GM23338 (cell line): ENCODE measurements at places on chromosomes 13 and 19.

- DNase-seq = no peak
Observed at GRCh38 chr13:114080739-114081561, 51.5 kb downstream of the RASA3 start.

GRCh38 chr13:76300688-76301087, 585.5 kb downstream of the KCTD12 start:
- no peak for DNase-seq

DNA sequence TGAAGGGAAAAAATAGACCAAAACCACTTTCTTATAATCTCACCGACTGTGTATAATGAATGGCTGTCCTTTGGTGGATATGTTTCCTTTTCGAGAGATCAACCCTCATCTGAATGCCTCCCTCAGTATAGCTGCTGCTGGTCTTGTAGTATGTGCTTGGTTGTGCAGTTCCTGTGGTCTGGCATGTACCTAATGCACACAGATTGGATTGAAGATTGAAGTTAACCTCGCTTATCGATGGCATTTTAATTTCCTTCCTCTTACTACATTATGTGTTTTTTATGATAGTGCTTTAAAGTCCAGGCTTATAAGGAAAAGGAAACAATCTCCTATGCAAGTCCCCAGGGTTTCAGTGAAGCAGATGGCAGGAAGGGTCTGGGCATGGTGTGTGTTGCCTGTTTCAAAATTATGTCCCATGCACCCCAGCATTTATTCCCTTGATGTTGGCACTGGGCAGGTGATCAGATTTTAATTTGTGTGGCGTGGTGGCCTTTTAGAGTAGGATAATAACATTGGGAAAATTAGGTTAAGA, 334.1 kb downstream of the SHISA2 start:
- DNase-seq = no peak

- DNase-seq = peak; percentile 70
Observed at GRCh38 chr19:14517840-14518505, at the start of gene DNAJB1. DNAJB1 (minus strand) TSS chr19:14518397; CDS start chr19:14518349, 48 bp downstream.

DNA sequence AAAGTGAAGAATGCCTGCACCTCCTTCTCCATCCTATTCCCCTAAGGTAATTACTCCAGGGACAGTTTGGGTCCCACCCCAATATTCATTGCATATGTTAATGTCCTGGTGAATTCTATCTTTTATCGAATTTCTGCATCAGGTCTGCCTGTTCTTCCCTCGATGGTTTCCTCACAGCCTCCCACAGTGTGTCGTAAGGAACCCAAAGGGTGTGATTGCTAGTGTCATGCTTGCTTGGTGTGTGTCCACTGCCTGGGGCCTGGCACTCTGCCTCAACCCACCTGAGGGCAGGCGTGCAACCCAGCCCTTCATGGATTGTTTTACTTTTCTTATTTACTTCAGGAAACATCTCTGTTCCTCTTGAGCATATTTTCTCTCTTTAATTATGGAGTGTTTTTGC, 60.2 kb upstream of the CYSLTR2 start:
- no peak for DNase-seq

DNA sequence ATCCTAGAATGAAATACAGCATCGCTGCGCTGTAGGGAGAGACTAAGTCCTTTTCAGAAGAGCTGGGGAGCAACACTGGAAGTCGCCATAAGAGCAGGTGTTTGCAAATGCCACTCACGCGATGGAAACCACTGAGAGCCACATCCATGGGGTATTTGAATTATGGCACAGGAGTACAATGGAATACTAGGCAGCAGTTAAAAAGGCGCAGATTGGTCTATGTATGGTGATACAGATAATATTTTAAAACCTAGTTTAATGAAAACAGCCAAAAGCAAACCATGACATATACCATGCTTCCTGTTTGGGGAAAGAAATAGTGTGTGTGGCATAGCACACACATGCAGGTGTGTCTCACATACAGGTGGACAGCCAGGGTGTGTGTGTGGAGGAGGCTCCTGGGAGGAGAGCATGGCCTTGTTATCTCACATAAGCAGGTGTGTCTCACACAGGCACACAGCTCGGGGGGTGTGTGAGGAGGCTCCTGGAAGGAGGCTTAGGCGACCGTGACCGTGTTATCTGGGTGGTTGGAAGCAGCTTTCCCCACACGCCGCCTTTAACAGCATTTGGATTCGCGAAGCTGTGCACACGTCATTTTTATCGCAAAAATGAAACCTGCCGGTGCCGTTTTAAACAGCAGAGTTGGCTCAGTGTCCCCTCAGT, 33.6 kb downstream of the ADPRHL1 start:
- no peak for DNase-seq

DNA sequence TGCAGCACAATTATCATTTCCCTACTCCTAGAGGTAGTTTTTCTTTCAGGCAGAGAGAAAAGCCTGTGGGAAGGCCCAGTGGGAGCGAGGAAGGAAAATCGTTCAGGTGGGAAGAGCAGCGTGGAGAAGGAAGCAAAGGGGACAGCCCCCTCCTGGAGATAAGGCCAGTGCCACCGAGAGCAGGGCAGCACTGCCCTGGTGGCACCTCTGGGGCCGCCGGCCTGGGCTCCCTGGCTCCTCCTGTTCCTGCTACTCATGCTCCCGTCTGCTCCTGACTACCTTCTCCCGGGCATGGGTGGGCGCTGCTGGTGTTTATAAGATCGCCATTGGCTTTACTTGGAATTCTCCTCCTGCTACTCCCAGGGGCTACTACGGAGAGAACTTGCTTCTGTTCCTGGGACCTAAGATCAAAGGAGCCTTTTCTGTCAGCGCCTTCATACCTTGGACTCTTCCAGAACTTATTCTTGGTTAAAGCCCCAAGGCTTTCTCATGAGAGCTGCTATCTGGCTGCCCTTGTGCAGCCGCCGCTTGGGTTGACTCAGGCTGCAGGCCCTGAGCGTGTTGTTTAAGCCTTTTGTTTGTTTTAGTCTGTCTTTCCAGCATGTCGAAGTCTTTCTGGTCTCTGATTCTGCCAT, 3.7 kb upstream of the FLT1 start:
- no peak for DNase-seq

DNA sequence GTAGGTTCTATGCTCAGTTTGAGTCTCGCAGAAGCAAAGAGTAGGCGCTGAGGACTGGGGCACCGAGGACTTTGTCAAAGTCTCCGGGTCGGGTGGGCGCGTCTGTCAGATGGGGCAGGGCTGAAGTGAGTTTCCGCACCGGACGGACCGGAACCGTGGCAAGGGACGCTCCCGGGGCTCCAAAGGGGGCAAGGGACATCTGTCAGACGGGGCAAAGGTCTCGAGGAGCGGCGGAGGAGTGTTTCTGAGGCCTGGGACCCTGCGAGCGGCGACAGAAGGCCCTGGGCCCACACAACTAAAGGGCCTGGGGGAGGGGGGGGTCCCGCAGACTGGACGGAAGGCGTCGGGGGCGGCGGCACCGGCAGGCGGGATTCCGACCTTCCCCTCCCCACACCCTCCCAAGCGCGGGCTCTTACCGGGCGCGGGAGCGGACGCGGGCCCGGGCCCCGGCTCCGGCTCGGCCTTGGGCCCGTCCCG, 13.3 kb upstream of the AKAP8L start:
- DNase-seq = peak; percentile 41

- DNase-seq = no peak
Observed at GRCh38 chr13:26202365-26202972, 19.6 kb downstream of the RNF6 start.

DNA sequence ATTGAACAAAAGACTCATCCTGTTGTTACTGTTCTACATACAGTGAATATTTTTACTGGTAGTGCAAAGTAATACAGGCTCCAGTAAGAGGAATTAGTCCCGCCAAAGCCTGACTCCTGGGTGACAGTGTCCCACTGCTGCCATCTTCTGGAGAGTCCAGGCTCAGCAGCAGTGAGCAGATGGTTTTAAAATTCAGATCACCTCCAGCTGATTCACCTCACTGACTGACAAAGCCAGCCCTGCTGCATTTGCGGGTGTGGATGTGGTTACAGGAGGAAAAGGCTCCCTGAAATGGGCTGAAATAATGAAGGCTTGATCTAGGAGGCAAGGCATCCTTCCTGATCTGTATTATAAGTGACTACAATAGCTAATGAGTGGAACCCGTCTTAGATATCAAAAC, 18.3 kb downstream of the PABPC3 start:
- peak; percentile 82 for DNase-seq
